ENCODE measurements at places on chromosomes 13 and 19.

GRCh38 chr19:38028913-38029510, 122.0 kb downstream of the SIPA1L3 start:
- DNase-seq: no peak

- DNase-seq: no peak
Observed at GRCh38 chr13:38767506-38768265, 80.8 kb downstream of the FREM2 start.

DNA sequence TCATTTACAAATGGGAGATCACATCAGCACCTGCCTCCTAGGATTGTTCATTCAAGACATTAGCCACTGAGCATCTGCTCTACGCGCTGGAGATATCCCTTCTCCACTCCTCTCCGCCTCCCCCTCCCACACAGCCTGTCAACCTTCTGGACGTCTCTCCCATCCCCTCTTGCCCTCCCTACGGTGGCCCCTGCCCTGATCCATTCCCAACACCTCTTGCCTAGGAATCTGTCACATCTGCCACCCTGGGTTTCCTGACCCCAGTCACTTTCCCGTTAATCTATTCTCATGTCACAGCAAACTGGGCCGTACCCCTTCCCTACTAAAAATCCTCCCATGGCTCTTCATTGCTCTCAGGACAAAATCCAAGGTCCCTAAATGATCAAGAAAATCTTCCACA, 10.3 kb downstream of the DYRK1B start:
- DNase-seq: no peak

- DNase-seq: no peak
Observed at GRCh38 chr13:80374444-80374843, 33.5 kb upstream of the SPRY2 start.

DNA sequence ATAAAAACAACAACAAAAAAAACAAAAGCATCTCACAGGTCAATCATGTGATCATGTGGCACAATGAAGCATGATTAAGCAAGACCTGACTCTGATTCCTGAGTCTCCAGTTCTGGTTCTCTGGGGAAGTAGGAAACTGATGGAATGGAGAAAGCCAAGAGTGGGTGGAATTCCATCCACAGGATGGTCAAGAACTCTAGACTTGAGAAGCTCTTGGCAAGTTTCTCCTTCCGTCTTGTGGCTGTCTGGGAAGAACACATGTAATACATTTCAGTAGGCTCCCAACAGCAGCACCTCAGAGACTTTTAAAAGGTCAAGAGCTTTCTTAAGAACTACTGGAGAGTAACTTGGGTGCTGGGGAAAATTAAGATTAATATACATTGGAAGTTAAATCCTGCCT, 78.6 kb upstream of the TSHZ3 start:
- DNase-seq: no peak

- no peak for DNase-seq
Observed at GRCh38 chr13:43732726-43733125, 54.0 kb downstream of the ENOX1 start.

DNA sequence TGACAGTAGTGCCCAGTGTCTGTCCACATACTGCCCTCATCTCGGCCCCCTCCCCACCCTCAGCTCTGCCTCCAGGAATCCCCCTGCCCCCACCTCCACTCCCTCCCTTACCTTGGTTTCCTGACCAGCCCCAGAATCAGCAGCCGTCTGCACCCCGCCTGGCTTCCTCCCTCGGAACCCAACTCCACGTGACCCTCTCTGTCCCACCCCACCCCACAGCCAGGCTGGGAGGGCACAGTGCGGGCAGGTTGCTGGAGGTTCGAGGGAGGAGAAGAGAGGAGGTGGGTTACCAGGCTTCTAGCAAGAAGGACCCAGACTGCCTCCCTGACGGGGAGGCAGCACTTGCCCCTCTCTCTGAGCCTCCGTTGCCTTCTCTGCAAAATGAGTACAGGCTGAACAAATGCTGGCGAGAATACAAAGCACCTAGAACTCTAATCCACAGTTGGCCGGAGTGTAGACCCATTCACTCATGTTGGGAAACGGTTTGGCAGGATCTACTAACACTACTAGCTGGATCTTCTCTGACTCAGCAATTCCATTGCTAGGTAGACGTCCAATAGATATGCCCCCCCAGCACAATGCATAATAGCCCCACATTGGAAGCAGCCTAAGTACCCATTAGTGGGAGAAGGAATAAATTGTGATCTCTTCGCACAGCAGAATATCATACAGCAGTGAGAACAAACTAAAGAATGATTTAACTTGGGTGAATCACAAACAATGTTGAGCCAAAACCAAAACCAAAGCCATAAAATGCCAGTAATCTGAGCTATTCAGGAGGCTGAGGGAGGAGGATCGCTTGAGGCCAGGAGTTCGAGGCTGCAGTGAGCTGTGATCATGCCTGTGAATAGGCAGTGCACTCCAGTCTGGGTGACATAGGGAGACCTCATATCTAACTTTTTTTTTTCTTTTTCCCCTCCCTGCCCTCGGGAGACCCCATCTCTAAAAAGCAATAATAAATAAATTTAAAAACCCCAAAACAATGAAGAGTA, at the start of gene RASAL3:
Gene RASAL3, minus strand, starts transcription at position 151 of the 992 bp plus-strand sequence. CDS start 186 bp downstream, outside the sequence.
- DNase-seq: no peak

DNA sequence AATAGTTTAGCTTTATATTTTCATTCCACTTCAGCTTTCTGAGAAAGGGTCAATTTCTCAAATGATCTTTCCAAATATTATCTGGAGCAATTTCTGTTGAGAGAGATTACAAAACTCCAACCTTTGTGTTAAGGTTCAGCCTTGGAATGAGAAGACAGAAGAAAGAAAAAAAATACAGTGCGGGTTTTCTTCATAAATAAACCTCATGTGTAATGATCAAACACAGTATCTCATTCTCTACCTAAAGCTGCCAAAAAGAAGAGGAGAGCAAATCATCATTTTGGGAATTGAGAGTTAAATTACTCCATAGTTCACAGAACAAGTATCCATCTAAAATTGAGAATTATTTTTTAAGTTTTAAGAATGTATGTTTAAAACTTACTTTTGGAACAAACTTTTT, 420.5 kb downstream of the KLF5 start:
- DNase-seq: no peak

DNA sequence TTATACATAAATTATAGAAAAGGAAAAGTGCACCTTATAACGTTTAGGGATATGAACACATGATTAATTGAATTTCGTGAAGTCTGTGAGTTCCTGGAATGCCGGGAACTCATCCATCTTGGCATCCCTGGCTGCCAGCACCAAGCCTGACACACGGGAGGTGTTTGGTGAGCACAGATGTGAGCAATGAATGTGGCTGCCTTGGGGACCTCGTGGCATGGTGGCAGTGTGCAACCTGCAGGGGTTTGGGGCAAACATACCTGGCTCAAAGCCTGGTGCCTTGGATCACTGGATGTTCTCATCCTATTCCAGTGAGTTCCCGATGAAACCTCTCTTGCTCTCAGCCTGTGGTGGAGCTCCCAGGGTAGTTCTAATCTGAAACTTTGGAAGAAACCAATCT, 10.4 kb upstream of the MAP2K2 start:
- no peak for DNase-seq

GRCh38 chr13:44413095-44413494, 39.5 kb downstream of the SERP2 start:
- DNase-seq: no peak

DNA sequence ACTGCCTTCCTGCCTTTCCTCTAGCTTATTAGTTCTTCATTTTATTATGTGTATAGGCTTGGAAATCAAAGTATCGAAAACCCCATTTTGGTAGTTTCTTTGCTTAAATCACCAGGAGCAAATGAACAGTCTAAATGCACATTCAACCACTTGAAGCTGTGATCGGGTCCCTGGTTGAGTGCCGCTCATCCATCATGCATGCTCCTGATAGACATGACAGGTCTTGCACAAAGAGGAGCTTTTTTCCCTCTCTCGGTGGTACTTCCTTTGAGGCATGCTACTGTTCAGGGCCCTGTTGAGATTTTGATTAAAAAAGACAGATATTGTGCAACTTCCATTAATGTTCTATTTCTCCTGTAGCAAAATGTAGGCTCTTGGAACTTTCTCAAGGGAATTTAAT, 185.8 kb downstream of the OLFM4 start:
- DNase-seq: no peak

All from EL (cell line).